ENCODE measurements at places on chromosomes 7 and 10.

DNA sequence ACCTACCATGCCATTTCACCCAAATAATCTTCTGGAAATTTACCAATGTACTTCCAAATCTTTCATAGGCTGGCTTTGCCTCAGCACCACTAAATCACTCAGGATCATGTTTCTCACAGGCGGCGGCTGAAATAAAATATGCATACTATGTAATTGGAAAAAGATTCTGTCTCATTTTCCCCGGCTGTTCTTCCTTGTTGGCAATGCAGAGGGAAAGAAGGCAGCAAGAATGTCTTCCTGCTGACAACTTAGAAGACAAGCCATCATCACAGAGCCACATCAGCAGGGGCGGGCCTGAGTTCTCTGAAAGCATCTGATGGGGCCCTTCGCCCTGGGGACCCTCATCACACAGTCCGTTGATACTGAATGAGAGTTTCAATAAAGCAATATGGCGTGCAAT lies 39.2 kb upstream of the COL1A2 start:
- DNase-seq: no peak

DNA sequence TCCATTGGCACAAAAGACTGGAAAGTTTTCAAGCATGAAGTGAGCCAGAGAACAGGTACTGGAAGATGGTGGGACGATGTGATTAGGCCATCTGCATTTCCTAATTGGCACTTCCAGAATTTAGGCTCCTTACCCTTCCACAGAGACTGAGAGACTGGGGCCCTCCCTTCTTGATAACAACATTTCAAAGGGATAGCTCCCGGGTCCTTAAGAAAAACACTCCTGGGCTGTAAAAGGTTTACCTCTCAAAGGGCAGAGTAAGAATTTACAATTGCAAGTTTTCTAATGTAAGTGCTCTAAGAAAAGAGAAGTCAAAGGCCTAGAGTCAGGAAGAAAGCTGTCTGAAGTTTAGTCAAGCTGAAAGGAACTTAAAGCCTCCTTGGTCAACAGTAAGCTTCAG lies 559.5 kb upstream of the C7orf33 start:
- DNase-seq: no peak

- DNase-seq: no peak
These were observed 1355.2 kb downstream of the XPNPEP1 start for GRCh38 chr10:108567899-108568752.

GRCh38 chr10:118732245-118733165 lies 22.3 kb downstream of the CACUL1 start:
- peak; percentile 34 for DNase-seq

- DNase-seq: no peak
These were observed 161.5 kb downstream of the SEMA3D start for GRCh38 chr7:85025312-85025756.

- DNase-seq: no peak
These were observed 142.0 kb upstream of the PRKCQ start for GRCh38 chr10:6721964-6722615.

DNA sequence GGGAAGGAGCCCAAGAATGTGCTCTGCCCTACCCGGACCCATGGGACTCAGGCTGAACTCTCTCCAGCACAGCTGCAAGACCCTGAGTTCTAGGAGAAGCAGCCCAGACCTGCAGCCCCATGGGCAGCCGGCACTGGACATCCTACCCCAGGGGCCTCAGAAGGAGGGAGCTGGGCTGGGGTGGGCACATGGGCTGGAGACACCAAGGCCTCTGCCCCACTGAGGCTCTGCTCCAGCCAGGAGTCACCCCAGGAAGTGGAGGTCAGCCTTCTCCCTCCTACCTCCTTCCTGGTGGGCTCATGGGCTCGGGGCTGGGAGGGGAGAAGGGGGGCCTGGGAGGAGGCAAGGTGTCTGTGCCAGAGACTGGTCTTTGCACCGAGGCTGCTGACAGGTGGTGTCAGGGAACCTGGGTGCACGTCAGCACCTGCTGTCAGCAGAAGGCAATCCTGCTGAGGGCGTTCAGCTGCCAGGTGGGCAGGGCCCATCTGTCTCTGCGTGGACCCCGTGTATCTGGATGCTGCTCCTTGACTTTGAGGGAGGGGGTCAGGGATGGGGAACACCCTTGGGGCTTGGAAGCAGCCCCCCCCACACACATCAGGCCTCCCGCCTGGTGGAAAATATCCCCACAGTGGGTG lies 95.2 kb downstream of the PDGFA start:
- DNase-seq: no peak

DNA sequence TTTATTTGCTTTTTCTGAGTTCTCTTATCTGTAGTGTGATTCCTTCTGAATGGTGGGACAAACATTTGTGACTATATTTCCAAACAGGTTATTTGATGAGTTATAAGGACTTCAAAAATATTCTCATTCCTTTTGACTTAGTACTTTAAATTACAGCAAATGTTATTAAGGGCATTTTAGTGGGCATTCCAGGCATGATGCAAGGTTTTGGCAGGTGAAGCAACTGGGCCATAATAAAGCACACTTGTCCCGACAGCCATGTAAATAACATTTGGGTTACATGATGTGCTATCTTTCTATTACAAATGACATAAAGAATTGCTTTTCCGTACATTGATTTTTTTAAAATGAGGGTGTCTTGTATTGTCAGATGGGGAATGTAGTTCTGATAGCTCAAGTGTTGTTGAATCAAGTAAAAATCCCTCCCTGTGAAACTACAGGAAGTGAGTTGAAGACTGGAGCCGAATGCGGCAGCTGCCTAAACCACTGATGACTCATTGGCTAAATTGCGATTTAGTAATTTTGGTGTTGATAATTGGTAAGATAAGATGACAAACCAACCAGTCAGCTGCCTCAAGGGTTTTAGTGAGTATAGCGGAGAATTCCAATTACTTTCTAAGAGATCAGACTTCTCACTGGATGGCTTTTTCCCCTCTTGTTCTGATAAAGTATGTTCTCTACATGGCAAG lies 231.3 kb upstream of the NPY start:
- no peak for DNase-seq

- no peak for DNase-seq
These were observed 4.2 kb upstream of the TCF7L2 start for GRCh38 chr10:112945811-112946210.

GRCh38 chr10:58641708-58642107 lies 129.0 kb downstream of the BICC1 start:
- no peak for DNase-seq

DNA sequence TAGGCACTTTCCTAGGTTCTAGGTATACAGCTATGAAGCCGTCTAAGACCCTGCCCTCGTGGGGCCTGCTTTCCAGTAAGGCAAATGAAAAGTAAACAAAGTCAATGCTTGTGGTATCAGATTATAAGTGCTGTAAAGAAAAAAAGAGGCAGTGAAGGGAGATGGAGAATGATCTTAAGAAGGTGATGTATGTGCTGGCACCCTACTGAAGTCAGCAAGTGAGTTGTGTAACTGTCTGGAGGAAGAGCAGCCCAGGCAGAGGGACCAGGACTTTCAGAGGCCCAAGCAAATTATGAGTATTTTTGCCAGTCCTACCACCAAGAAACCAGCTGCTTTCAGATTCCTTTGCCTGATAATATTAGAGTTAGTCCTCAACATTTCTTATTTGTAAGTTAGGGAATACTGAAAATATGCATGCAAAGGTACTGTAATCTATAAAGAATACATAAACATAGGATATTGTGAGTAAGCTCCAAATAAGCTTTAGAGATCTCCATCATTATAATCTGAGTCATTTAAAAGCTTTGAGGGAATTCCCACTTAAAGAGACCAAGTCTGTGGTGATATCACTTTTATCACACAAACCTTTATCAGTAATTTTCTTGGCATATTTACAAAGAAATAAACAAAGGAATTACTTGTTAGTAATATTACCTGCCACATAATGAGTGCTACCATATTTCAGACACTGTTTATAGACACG lies 329.2 kb upstream of the LRGUK start:
- DNase-seq: no peak

GRCh38 chr7:81180573-81180972 lies 261.7 kb upstream of the SEMA3C start:
- DNase-seq: no peak

GRCh38 chr7:33661430-33662160 lies 243.7 kb upstream of the BMPER start:
- no peak for DNase-seq

GRCh38 chr7:91691865-91692264 lies 188.6 kb downstream of the MTERF1 start:
- no peak for DNase-seq

GRCh38 chr7:129006636-129007414 lies 48.1 kb downstream of the TNPO3 start:
- DNase-seq: no peak

DNA sequence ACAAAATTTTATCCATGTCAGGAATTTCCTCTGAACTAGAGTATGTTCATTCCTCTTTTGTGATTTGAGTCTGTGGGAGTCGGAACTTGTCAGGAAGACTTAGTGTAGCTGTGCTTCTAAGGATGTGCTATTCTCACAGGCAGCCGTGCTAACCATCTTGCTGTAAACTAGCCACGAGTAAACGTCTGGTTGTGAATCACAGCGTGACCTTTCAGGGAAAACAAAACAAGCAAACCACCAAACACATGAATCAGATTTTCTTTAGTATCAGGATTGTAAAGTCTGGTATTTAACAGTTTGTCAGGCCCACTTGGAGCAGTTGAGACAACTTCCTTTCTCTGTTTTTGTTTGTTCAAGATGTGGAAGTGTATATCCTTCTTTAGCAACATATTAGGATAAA lies 32.0 kb downstream of the AUTS2 start:
- DNase-seq: no peak

GRCh38 chr10:60488111-60488669 lies 98.5 kb upstream of the ANK3 start:
- no peak for DNase-seq

DNA sequence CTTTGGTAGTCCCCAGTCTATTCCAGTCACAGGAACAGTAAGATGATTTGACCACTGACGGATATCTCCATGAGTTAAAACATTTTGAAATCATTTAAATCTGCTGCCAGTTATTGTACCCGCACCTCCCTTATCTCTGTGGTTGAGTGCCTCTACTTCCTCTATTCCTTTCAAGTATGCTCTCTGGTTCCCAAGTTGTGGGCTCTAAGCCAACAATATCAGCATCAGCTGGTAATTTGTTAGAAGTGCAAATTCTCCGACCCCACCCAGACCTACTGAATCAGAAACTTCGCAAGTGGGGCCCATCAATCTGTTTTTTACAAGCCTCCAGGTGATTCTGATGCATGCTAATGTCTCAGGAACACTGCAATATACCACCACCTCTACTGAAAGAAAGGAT lies 235.5 kb downstream of the CCSER2 start:
- no peak for DNase-seq

Data from central memory CD4-positive, alpha-beta T cell (primary cell).